ENCODE measurements at places on chromosomes 2 and 18.

GRCh38 chr2:39356922-39357639 is 80.0 kb downstream of the MAP4K3 start:
- DNase-seq: no peak

DNA sequence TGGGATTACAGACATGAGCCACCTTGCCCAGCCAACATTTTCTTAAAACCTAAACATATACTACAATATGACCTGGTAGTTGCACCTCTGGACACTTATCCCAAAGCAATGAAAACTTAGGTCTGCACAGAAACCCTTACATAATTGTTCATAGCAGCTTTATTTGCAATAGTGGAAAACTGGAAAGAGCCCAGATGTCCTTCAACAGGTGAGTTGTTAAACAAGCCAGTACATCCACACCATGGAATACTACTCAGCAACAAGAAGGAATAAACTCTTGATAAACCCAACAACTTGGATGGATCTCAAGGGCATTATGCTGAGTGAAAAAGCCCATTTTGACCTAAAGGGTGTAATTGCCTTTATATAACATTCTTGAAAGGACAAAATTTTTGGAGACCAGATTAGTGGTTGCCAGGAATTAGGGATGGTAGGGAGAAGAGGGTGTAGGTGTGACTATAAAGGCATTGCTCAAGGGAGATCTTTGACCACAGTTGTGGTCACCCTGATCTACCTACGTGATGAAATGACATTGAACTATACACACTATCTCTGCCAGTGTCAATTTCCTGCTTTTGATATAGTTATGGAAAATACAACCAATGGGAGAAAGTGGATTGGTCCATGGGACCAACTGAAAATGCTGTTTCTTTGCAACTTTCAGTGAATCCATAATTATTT is 11.9 kb upstream of the AMMECR1L start:
- DNase-seq: no peak

GRCh38 chr2:178152542-178152941 is 40.3 kb downstream of the RBM45 start:
- DNase-seq: no peak

- DNase-seq: no peak
These were observed 9.0 kb downstream of the ALKAL2 start for GRCh38 chr2:278927-279320.

DNA sequence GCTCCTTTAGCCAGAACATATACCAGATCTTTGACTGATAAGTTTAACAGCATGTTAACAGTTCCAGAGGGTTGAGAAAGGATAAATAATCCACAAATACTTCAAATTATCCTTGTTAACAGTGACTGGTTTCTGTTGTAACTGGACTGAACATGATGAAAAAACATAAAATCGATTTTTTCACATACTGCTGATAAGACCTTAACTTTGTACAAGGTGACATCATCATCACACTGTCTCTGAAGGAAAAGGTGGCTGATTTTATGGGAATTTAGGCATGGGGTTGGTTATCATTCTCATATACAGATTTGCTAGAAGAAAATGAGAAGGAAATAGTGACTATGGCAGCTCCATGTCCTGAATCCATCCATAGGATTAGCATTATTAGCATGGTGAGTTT is 36.1 kb downstream of the OTX1 start:
- DNase-seq: no peak

DNA sequence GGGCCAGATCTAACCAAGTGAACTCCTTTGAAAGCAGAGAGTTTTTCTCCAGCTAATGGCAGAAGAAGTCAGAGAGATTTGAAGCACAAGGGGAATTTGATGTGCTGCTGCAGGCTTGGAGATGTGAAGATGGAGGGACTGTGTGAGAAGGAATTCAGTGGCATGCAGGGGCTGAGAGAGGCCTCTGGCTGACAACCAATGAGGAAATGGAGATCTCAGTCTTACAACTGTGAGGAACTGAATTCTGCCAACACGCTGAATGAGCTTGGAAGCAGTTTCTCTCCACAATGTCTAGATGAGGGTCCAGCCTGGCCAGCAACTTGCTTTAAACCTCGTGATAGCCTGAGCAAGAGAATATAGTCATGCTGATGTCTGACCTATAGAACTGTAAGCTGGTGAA is 224.1 kb upstream of the DPP10 start:
- DNase-seq: no peak
